ENCODE measurements at places on chromosomes 2 and 18.
A peak's percentile ranks its signal among the peaks of the same experiment; 100 is the strongest.

GRCh38 chr2:201707753-201708152 is 9.3 kb upstream of the MPP4 start:
- DNase-seq = no peak

GRCh38 chr18:63366213-63367052 is 573 bp downstream of the KDSR start:
- peak; percentile 66 for DNase-seq

DNA sequence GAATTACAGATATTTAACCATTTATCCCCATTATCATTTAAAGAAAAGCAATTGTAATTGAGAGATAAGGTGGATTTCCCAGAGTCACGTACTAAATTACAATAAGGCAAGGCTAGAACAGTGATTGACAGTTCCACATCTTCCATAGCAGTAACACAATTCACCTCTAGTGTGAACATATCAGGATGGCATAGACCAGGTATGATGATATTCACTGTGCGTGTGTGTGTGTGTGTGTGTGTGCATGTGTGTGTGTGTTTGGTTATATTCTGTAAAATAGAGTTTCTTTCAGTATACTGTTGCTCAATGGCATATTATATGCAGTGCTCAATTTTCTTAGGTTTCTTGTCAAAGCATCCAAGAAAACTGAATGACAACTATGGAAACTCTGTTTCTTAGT is 1.7 kb downstream of the SCN2A start:
- DNase-seq = no peak

GRCh38 chr2:133843551-133843950 is 275.3 kb upstream of the NCKAP5 start:
- no peak for DNase-seq

GRCh38 chr2:232174662-232175061 is 203.9 kb upstream of the ALPP start:
- DNase-seq = no peak

GRCh38 chr18:9927392-9928063 is 13.7 kb downstream of the VAPA start:
- no peak for DNase-seq

DNA sequence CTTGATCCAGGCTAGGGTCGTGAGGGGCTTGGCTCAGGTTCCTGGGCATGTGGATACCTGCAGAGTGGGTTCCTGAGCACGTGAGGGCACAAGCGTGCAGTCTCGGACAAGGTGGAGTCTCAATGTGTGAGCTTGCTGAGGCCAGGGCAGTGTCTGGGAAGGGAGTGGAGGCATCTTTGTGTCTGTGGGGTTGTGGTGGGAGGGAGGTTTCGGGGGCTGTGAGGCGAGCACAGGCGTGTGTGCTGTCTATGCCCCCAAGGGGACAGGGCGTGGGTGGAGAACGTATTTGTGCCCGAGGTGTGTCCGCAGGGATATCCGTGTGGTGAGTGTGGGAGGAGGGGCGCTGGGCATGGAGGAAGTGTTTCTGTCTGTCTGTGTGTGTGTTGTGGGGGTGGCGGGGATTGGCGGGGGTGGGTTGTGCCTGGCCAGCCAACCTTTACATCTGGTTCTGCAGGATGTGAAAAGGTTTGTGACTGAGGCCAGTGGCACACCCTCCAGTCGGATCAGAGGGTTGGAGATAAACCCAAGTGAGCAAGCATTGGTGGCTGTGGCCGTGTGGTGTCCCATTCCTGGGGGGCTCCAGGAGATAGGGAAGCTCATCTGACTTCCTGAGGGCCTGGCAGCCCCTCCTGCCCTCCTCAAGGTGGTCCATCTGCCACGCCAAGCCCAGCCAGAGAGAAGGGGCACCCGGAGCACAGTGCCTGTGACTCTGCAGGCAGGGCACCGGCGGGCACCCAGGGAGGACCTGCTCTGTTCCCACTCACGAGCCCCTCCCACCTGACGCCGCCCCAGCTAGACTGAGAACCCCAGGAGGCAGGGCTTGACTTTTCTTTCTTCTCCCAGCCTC is 57.1 kb downstream of the ZFP36L2 start:
- no peak for DNase-seq

- peak; percentile 73 for DNase-seq
Observed at GRCh38 chr2:101630224-101630949, 67.1 kb upstream of the MAP4K4 start.

DNA sequence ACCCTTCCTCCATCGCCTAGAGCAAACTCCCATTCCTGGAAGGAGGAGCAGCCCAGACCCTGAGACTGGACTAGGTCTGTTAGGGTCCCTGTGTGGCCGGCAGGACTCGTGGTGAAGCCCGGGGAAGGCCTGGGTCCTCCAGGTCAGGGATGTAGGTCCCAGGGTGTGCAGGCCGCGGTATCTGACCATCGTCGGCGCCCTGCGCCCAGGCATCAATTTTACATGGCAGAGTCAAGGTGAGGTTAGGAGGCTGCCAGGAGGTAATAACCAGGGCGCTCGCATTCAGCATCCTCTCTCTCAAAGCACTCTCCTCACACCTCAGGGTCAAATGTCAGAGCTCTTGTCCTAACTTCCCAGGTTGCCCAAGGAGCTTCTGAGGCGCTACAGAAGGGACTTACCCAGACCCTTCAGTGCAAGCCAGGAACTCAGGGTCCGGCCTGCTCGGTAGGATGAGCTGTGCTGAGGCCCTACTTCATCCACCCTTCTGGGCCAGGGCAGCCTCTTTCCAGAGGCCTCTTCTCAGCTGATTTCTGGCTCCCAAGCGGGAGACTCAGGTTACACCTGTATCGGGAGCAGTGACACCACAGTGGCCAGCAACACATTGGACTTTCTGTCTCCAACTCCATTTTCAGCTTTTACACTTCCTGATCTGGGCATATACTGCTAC is 628 bp downstream of the SH2D6 start:
- DNase-seq = no peak

- no peak for DNase-seq
Observed at GRCh38 chr2:140718999-140719398, 1411.8 kb downstream of the LRP1B start.

GRCh38 chr2:72141881-72142451 is 5.7 kb downstream of the CYP26B1 start:
- DNase-seq = no peak

- DNase-seq = no peak
Observed at GRCh38 chr18:74303936-74304335, 11.7 kb upstream of the C18orf63 start.

DNA sequence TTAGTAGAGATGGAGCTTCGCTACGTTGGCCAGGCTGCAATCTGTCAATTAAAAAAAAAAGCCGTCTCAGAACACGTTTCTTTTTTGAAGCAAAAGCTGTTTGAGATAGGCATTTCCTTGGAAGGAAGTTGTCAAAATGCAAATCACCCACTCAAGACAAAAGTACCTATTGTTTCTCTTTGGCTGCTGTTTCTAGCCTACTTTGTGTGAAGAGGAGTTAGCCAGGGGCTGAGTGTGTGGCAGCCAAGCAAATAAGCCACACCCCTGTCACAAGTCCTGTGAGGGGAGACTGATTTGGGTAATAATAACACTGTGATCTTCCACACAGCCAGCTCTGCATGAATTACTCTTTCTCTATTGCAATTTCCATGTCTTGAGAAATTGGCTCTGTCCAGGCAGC is 47.4 kb upstream of the CDCA7 start:
- DNase-seq = no peak

DNA sequence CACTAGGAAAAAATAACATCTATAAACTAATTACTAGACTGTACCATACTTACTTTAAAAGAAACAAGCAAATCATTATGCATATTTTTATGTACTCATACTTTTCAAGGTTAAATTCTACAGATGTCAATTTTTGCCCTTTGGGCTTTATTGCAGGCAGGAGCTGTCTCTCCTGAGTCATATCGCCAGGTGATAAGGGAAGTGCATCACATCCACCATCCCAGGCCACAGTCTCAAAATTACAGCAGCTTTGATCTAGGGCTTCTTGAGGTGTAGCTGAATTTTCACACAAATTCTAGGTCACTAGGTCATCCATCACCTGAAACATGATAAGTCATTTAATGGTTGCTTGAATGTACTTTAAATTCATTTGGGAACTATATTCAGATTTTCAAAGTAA is 38.4 kb upstream of the FRZB start:
- no peak for DNase-seq

DNA sequence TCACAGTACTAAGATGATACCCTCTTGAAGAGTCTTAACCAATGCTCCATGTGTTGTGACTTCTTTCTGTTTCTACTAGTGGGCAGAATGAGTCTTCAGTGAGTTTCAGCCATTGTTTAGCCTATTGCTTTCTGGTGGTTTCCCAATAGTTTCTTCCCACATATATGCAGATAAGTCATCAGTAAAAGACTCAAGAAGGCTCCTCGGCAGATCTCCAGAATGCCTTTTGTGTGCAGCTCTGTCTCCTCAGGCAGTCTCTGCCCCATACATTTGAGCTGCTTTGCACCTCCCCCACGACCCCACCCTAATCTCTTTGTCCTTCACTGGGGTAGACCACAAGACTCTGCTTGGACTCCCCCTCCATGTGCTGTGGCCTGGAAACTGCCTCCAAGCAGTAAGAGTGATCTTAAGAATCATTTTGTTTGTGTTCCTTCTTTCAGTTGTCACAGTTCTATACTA is 71.6 kb upstream of the CHRNA1 start:
- peak; percentile 75 for DNase-seq

GRCh38 chr18:31634331-31634713 is 42.6 kb downstream of the TTR start:
- no peak for DNase-seq
